Kidney epithelial cell (primary cell): ENCODE measurements at places on chromosomes 13 and 19.

DNA sequence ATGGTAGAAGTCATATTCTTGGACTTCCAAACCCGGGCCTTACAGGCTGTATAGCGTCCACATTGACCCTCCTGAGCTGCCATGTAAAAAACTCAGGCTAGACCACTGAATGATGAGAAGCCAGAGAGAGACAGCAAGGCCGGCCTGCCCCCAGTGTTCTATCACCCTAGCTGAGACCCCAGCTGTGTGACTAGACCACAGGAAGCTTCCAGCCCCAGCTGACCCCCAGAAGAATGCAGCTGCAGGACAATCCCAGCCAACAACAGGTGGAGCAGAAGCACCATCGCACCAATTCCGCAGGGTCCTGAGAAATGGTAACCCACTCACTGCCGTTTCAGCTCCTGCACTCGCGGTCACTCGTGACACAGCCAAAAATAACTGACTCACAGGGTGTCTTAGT, 2.9 kb upstream of the ATP11A start:
- no peak for DNase-seq

GRCh38 chr13:104411141-104411765, 1345.0 kb upstream of the SLC10A2 start:
- DNase-seq = no peak

DNA sequence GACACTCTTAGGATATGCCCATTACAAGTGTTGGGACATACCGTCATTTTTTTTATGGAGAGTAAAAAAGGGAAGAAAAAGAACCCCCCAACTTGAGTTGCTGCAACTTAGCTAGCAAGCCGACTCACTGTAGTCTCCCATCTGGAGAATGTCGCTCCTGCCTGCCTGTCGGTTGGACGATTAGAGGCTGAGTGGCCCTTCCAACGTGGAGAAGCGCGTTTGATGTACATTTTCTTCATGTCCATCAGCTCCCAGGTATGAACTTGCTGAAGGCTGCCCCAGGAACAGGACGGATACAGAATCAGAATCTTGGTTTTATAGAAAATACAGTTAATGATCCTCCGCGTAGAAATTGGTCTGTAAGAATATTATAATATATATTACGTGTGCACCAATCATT, 189.0 kb upstream of the SOX1 start:
- DNase-seq = no peak

GRCh38 chr19:6861683-6862286, 25.6 kb upstream of the ADGRE1 start:
- DNase-seq = no peak

DNA sequence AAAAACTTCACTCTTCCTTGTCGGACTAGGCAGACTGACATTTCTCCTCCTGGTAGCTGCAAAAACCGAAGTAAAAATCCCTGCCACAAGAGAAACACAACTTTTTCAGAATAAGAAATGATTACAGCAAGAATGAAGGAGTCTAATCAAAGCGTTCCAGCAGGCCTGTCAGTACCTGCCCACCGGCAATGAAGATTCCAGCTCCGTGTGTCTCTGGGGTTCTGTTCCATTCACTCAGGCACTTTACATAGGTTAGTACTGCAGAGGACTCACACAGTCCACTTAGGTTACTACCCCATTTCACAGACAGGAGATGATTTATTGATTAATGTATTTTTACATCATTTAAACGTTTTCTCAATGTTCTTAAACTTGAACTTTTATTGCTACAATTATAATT, 275.5 kb downstream of the NHLRC3 start:
- DNase-seq = no peak

DNA sequence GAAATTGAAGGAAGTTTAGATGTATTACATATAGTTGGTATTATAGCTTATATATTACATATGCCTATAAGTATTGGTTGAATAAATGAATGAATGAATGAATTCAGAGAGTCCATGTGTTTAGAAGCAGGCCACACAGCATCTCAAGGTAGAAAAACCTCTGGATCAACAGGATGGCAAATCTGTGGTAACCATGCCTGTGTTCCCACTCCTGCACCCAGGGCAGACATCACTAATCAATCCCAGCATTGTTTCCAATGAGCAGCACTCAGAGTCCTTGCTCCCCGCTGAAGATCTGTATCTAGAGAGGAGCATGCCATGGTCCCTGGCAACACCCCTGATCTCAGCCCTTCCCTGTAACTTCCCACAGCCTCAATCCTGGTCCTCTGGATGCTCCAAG, 944 bp downstream of the CEACAM19 start:
- DNase-seq = no peak

DNA sequence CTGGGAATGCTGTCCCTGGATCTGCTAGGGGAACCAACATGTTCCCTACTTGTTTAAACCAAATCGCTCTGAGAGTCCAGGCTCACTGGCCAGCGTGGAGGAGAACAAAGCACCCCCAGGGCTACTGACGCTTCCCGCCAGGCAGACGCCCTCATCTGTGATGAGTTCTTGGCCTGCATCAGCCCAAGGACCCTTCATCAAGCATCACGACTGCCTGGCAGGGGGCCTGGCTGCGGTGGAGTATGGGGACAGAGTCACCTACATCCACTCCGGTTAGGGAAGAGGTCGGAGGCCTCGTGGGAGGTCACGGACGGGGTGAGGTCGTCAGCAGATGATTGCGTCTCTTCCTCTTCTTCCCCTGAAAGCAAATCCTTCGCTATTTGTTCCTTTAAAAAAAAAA, 17.7 kb downstream of the MIER2 start:
- DNase-seq = no peak
